ENCODE measurements at places on chromosomes 5 and 9.

- DNase-seq = peak; percentile 12
Measured at GRCh38 chr9:133493428-133493827, 14.5 kb upstream of the SLC2A6 start.

DNA sequence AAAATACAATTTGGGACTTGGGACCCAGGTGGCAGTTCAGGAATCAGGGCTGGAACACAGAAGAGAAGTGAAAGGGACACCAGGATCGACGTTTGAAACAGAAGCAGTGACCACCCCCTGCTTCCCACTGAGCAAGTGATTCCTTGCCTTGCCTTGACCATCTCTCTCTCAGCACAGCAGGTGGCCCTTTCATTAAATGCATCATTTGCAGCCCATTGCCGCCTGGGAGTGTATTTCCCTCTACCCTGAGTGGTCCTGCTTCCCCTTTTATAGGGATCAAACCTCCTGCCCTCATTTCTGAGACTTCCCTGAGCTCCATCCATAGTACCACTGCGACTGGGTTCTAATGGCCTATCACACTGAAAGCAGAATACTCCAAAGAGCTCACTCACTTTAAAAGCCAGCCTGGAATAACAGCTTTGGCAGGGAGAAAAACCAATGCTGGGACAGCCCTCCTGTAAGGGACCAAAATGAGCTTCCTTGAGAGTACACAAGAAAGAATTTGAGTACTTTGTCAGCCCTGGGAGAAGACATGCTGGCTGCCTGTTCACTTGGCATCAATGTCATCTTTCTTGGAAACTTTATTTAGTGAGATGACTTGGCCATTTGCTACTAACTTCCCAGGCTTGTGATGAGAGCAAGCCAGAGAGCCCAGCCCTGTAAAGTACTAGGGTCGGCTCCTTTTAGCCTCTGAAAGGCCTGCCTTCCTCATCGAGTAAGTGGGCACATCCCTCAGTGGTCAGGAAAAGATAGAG lies 149.7 kb downstream of the SLIT3 start:
- no peak for DNase-seq

DNA sequence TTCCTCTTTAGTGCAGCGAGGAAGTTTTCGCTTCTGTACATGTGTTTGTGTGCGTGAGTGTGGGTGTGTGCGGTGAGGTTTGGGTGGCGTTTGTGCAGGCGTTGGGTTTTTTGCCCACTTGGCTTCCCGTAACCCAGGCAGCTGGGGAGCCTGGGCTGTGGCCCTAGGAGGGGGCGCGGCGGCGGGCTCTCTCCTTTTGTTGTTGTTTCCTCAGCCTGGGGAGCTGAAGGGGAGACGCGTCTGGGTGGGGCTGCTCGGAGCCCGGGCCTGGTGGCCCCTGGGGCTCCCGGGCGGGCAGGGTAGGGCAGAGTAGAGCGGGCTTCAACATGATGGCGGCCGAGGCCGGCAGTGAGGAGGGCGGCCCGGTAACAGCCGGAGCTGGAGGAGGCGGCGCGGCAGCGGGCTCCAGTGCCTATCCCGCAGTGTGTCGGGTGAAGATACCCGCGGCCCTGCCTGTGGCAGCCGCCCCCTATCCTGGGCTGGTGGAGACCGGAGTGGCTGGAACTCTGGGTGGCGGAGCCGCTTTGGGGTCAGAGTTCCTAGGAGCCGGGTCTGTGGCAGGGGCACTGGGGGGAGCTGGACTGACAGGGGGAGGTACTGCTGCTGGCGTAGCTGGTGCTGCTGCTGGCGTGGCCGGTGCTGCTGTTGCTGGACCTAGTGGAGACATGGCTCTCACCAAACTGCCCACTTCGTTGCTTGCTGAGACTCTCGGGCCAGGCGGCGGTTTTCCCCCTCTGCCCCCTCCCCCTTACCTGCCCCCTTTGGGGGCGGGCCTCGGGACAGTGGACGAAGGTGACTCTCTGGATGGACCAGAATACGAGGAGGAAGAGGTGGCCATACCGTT lies 665 bp downstream of the RASA1 start:
- peak; percentile 76 for DNase-seq

DNA sequence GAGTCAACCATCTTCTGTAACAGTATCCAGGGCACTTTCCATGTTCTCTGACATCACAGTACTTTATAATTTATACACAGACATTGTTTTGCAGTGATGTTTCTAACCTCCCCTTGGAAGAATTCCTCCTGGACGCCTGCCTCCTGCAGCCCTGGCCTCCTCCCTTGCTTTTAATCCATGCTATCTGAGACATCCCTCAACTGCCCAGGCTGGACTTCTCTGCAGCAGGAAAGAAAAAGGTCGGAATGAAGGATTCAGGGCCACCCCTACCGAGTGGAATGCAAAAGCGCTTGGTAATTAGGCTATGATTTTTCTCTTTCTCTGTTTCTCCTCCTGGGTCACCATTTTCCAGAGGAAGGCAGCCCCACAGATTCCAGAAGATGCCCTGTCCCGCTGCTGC lies 47.0 kb upstream of the SHC3 start:
- DNase-seq = no peak

- DNase-seq = no peak
Measured at GRCh38 chr5:160742446-160742845, 109.6 kb downstream of the ATP10B start.

DNA sequence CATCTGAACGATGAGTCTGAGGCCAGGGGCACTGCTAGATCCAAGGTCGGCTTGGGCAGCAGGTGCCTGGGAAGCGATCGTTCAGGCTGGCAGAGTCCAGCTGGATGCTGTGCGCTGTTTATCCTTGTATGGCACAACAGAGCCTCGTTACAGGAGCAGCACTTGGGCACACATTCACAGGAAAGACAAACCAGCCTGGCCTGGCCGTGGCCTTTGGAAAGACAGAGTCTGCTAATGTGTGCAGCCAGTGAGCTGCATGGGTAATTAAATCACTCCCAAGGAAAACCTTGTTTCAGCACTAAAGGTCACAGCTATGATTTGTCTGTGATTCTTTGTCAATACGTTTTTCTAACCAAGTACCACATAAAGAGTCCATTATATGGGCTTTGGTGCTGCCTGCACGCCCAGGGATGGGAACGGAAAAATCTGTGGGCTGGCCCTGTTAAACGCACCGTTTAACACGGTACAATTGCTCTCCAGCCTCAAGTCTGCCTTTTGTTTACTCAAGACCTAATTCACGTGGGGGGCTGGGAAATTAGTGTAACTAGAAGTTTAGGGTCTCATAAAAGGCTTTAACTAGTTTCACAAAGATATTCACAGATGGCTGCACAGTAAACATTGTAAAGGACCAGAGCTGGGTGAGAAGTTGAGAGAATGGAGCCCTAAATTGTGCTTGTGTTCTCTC lies 509.3 kb downstream of the KDM4C start:
- DNase-seq = no peak

- no peak for DNase-seq
Measured at GRCh38 chr9:71681104-71681707, 87.1 kb downstream of the CEMIP2 start.

DNA sequence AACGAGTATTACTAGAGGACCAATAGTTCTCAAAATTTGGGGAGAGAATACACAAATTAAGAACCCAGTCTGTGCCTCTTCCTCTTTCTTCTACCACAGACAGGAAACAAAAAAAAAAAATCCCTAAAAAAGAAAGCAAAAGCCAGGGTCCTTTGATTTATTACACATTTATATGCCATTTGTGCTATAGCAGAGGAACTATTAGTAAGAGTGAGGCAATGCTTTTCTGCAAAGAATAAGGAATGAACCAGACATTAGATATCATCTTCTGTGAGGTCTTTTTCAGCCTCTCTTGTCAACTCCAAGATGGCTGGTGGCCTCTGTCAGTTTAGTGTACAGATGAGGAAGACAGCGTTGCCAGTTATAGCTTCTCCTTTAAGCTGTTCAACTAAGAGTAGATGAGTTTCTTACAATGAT lies 127.6 kb downstream of the RFX3 start:
- no peak for DNase-seq

GRCh38 chr5:61790678-61791077 lies 458.6 kb downstream of the ZSWIM6 start:
- peak; percentile 55 for DNase-seq

DNA sequence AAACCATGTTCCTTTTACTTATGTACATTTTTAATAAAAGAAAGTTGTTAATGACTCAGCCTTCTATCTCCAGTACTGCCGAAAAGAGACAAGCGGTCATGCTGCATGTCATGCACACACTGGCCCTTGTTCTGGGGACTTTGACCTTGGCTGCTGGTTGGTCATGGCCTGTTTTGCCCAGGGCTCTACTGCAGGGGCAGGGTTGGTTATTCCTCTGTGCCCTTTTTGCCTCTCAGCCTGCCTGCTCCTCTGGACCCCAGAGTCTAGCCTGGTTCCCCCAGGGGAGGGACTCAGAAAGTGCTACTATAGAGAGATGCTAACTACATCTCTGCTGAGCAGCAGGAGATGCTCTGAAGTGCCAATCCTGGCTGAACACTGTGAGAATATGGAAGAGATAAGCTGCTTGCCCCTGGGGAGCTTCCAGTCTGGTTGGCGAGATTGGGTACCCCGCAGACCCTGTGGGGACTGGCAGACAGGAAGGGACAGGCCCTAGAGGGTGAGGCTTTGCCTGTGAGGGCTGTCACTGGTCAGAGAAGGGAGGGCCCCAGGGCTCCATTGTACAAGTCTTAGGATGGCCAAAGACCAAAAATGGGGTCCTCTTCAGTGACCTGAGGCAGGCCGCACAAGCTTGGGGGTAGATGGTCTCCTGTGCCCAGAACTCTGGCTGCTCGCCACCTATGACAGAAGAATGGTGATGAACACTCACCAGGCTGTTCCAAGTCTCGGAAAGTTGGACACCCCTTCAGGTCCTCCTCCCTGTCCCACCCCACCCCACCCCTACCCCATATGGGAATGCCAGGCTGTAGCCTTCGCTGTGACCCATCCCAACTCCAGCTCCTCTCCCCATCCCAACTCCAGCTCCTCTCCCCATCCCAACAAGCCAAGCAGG lies 14.3 kb downstream of the IRF1 start:
- peak; percentile 89 for DNase-seq

DNA sequence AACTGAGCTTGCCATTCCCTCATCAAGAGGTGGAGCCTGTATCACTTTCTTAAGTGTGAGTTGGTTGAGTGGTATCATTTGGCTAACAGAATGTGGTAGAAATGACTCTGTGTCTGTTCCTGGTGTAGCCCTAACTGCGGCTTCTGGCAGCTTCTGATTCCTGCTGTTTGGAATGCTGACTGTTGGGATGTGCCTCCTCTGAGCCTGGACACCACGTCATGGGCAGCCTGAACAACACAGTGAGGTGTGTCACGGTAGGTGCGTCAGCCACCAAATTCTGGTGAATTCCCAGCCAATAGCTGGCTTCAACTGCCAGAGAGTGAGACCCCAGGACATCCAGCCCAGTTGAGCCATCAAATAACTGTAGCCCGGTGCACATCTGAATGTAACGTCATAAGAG lies 6.1 kb upstream of the C9orf152 start:
- DNase-seq = peak; percentile 36

- no peak for DNase-seq
Measured at GRCh38 chr9:95726756-95727155, 148.7 kb upstream of the ERCC6L2 start.

- DNase-seq = no peak
Measured at GRCh38 chr9:93963969-93964368, 8.8 kb upstream of the BARX1 start.

DNA sequence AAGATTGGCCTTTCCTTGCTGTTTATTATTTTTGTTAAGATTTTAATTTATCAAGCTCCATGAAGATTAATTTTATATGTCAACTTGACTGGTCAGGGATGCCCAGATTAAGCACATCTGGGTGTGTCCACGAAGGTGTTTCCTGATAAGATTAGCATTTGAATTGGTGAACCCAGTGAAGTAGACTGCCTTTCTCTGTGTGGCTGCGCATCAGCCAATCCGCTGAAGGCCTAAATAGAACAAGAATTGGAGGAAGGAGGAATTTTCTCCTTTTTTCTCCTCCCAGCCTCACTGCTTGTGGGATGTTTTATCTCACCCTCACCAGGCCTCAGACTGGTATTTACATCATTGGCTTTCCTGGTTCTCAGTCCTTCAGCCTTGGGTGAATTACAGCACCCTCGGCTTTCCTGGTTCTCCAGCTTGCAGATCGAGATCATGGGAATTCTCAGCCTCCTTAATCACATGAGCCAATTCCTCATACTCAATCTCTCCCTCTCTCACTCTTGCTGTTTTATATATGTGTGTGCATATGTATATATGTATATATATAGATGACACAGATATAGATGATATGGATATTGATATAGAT lies 135.4 kb upstream of the SPEF2 start:
- no peak for DNase-seq
